ENCODE measurements at places on chromosomes 1 and 21.

DNA sequence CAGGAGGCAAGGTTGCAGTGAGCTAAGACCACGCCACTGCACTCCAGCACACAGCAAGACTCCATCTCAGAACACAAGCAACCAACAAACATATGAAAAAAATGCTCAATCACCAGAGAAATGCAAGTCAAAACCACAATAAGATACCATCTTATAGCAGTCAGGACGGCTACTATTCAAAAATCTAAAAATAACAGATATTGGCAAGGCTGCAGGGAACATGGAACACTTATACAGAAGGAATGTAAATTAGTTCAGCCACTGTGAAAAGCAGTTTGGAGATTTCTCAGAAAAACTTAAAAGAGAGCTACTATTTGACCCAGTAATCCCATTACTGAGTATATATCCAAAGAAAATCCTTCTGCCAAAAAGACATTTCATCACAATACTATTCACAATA, 27.6 kb upstream of the POGK start:
- DNase-seq, result no peak

GRCh38 chr1:53766194-53766742, 27.3 kb upstream of the GLIS1 start:
- no peak for DNase-seq

DNA sequence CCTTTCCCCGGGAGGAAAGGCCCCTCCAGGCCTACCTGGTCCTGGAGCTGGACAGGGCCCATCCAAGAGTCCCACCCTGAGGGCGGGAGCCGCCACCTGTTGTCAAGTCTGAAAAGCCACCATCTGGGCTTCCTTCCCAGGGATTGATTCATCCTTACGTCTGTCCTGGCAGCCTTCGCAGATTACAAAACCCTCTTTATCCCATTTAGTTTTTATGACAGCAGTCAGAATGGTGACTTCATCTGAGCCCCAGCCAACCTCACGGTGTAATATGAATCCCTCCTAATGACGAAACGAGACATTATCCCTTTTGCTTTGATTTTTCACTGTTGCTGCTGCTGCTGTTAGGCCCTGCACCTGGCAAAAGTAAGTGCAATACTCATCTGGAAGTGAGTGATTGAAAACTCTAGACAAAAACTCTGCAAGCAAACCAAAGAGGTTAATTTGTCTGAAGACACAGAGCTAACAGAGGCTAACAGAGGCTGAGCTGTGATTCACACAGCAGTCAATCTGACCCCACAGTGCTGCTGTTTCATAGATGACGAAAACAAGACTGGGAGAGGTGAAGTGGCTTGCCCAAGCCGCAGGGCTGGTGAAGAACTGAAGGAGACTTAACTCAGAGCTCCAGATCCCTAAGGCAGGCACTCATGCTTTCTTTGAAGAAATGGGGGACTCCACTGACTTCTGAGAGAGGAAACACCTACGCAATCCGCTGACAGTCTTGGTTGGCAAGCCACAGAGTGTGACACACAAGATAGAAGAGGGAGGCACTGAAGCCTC, 30.0 kb upstream of the S100A7 start:
- DNase-seq, result no peak

DNA sequence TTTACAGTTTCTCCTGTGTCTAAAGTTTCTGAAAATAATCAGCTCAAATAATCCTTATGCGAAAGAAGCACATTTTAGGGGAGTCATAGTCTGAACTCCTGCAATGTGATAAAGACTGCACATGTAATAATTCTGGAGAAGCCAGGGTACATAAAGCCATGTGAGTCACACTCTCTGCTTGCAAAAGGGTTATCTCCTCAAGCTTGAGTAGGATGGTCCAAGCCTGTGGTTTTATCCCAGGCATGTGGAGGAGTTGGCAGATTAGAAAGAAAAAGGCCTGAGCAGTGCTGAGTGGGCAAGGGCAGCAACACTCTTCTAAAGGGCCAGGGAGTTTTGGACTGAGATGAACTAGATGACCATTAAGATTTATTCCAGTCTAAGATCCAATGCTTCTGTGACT, 220.4 kb downstream of the RHOU start:
- DNase-seq, result no peak

DNA sequence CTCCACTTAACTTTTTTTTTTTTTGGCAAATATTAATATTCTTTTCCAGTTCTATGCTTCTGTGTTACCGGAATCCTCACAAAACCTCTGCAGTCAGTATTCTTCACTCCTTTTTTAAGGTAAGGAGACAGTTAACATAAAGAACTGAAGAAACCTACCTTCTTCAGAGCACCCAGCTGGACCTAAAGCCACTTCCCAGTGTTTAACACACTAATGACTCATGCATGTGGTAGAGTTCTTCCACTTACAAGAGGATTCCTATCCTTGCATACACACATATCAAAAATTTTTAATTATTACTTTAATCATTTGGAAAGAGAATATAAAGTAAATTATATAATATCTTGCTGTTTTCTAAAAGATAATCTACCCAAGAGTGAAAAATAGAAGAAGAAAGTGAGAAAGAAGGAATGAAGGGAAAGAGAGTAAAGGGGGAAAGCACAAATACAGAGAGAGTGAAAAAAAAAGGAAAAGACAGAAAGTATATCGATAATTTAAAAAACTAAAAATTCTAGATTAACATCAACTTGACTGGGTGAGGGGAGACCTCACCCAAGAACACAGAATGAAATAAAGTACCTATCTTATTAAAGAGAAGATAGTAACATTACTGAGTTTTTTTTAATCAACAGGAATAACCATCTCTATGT, 54.9 kb downstream of the ENAH start:
- no peak for DNase-seq

- no peak for DNase-seq
Observed at GRCh38 chr1:182235952-182236650, 155.5 kb downstream of the GLUL start.

DNA sequence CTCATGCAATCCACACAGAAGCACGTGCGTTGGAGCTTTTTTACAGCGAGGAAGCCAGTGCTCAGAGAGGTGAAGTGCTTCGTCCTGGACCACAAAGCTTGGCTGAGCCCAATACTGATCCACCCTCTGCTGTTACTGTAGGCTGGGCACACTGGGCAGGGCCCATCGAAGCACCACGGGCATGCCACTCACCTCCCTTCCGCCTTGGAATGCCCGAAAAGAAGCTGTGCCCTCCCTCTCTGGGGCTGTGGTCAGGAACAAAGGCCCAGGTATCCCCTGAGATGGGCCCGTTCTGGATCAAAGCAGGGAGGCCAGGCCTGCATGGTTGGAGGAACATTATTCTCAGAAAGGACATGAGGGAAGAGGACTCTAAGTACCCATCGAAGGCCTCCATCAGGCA, 206.7 kb upstream of the C1orf174 start:
- DNase-seq, result no peak

- DNase-seq, result no peak
Observed at GRCh38 chr1:212684076-212684475, 15.6 kb downstream of the BATF3 start.

GRCh38 chr1:244173769-244174168, 122.7 kb downstream of the ZBTB18 start:
- DNase-seq, result no peak

DNA sequence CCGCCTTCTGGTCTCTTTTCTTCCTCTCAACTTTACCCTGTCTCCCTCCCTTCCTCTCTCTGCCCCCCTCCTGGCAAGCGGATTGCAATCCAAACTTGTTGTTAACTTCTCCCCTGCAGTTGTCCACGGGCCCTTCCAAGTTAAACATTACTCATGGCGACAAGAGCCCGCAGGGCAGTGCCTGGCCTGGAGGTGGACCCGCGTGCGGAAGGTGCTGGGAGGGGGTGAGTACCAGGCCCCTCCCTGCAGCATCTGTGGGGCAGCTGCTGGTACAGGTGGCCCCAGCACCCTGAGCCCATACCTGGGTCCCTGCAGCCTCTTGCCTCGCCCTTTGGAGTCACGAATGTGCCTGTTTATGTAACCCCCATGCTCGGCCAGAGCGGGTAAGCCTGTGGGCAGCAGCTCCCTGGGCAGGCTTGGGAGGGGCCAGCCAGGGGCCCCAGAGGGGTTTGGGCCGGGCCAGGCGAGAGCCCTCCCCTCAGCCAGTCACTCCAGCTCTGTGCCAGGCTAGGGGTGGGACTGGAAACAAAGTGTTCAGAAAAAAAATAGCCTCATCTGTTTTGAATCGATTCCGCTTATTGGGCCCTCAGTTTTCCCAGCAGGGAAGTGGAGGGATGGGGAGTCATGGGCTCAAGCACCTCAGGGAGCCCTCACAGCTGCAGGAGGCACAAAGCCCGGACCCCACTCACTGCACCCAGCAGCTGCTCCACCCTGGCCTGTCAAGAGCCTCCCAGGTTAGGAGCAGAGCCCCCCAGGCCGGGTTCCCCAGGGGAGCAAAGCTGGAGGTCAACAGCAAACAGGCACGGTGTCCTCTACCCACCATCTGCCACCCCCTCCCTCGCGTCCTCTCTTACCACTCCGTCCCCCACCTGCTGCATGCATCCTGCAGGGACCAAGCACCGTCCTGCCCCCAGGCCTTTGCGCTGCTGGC, 14.0 kb upstream of the FAAP20 start:
- no peak for DNase-seq

DNA sequence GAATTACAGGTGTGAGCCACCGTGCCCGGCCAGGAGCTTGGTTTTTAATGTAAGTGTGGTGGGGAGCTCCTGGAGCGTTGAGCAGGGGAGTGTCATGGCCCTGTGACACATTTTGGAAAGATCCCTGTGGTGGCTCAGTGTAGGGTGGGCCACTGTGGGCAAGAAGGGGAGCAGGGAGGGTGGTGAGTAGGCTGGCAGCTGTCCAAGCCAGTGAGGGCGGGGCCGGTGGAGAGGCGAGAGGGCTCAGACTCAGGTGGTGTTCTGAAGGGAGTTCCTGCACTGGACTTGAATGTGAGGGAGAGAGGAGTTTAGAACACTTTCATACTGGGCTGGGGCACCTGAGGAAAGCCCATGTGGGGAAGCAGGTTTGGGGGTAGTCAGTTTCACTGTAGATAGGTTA, 3.1 kb upstream of the EVA1B start:
- no peak for DNase-seq

DNA sequence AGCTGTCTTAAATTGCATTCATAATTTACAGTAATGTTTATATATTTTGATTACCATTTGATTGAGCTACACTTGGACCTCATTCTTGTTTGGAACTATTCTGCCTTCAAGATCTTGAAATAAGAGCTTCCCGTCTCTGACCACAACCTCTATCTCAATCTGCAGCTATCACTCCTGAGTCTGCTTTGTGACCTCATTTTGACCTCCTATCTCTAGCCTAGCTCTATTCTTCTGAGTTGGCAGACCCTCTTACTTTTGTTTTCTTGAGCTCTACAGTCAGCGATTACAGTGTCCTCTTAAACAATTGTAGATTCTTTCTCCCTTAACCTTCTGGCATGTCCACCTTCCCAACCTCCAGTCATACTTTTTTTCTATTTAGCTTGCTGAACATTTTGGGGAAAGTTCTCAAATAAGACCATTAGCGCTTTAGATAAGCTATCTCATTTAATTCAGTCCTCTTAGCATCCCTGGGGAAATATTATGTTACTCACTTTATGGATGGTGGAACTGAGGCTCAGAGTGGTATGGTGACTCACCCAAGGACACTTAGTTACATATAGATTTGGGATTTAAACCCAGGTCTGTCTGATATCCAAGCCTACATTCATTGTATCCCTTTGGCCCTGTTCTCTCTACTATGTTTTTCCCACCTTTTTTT, 19.1 kb downstream of the RPAP2 start:
- no peak for DNase-seq

GRCh38 chr1:155000411-155000725, 2.2 kb upstream of the ZBTB7B start:
- DNase-seq, result peak; percentile 31

DNA sequence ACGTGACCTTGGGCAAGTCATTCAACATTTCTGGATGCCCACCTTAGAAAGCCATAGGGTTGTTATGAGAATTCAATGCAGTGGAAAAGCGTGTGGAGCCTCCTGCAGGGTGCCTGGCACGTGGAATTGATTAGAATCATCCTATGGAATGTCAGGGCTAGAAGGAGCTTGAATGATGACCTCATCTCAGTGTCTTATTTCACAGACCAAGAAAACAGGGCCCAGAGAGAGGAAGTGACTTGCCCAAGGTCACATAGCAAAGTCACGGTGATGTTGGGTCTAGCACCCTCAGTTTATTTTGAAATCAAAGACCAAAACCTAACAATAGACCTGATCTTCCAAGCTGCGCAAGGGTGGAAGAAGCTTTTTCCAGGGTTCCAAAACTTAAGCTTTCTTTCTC, 6.0 kb downstream of the TRABD2B start:
- no peak for DNase-seq

GRCh38 chr1:7462617-7463016, 308.5 kb upstream of the VAMP3 start:
- DNase-seq, result no peak

GRCh38 chr1:156689953-156690674, 12.9 kb upstream of the NES start:
- peak; percentile 9 for DNase-seq

- DNase-seq, result no peak
Observed at GRCh38 chr1:233182587-233182986, 112.9 kb downstream of the PCNX2 start.

DNA sequence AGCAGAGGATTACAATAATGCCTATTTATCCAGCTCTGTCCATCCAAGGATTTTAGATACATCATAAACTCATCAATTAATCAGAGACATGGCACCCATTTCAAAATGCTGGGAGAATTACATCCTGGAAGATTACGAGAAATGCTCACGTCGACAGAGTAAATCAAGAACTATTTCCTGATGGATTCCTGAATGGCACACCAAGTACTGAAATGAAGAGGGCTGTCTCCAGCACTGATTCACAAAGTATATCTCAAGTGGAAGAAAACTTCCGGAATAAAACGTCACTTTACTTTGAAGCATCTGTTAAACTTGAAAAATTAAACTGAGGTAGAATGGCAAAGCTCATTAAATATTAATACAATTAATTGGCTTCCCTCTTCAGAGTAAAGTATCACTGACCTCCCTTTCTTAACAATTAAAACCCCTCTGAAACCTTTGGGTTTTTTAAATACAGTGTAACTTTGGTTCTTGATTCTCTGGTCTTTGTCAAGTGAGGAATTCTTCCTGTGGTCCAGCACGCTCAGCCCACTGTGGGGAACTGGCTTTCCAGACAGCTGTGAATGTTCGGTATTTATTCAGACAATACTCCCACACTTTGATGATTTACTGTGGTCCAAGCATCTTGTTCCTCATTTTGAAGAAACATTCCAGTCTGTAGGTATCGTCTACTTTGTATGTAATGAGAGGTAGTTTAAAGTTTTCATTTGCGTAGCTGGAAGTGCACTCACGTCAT, 288.0 kb downstream of the NFIA start:
- DNase-seq, result no peak
